ENCODE measurements at places on chromosomes 11 and 22.

DNA sequence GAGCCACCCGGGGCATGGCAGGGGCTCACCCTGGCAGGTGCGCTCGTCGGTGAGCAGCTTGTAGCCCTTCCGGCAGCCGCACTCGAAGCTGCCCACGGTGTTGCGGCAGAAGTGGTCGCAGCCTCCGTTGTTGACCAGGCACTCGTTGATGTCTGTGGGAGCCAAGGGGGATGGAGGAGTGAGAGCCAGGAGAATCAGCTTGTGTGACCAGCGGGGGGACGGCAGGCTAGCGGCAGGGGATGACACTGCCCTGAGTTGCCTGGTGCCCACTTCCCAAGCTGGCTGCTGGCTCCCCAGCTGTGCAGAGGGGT is 44.7 kb upstream of the TTLL12 start:
- DNase-seq = no peak

GRCh38 chr11:76238551-76238950 is 32.2 kb upstream of the WNT11 start:
- DNase-seq = no peak

GRCh38 chr11:64122411-64123410 is 43.2 kb downstream of the MACROD1 start:
- DNase-seq = no peak

DNA sequence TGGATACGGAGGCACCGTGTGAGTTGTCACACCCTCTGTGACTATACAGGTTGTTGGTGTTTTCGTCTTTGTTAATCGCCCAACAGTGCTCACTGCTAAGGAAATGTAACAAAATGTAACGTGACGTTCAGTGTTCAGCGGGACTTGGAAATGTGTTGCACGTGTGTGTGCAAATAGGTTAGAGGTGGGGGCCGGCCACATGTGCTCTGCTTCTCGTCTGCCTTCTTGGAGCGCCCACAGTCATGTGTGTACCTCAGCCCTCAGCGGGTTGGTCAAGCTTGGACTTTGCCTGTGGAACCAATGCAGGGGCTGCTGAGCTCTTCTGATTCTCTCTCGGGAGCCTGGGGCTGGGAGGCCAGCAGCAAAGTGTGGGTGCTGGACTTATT is 7.4 kb upstream of the SMIM38 start:
- DNase-seq = no peak

- DNase-seq = no peak
Measured at GRCh38 chr22:43008921-43009320, 6.0 kb downstream of the PACSIN2 start.

GRCh38 chr11:74777038-74777437 is 28.4 kb downstream of the RNF169 start:
- DNase-seq = no peak

- no peak for DNase-seq
Measured at GRCh38 chr22:45142376-45142775, 21.3 kb upstream of the NUP50 start.

DNA sequence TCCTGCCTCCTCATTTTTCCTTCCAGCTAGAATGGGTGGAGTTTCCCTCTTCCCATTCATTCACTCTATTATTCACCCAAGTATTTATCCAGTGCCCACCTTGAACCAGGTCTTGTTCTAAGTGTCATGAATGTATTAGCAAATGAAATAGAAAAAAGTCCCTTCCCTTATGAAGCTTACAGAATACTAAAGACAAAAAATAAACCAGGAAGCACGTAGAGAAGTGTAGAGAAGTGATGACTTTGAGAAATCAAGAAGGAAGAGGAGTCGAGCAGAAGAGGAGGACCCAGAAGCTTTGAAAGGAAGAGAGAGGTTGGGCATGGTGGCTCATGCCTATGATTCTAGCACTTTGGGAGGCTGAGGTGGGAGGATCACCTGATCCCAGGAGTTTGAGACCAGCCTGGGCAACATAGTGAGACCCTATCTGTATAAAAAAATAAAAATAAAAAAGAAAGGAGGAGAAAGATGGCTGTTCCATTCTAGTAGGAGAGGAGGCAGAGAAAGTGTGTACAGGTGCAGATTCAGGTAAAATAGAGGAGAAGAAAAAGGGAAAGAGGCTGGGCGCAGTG is 17.1 kb upstream of the SYVN1 start:
- DNase-seq = no peak

GRCh38 chr11:69309631-69310280 is 15.8 kb downstream of the MYEOV start:
- no peak for DNase-seq

- no peak for DNase-seq
Measured at GRCh38 chr11:94183886-94184264, 55.2 kb downstream of the PANX1 start.

All from activated CD8-positive, alpha-beta memory T cell treated with anti-CD3 and anti-CD28 coated beads for 4 hours (primary cell).